Spinal cord (tissue), 10 donors: ENCODE measurements at places on chromosomes 7 and 10. TPM values are rescaled to one million over a fixed set of nuclear protein-coding genes. Genes with fewer than 3 reads are reported as not detected.

TMEM196 gene
- 18.8 TPM for polyA plus RNA-seq

SLC16A12 gene
- 3.2 TPM for polyA plus RNA-seq

ADAM22 gene
- polyA plus RNA-seq: 52.8 TPM

FZD8 gene
- 2.8 TPM for polyA plus RNA-seq

KIAA1549 gene
- polyA plus RNA-seq: 22.6 TPM

DNA sequence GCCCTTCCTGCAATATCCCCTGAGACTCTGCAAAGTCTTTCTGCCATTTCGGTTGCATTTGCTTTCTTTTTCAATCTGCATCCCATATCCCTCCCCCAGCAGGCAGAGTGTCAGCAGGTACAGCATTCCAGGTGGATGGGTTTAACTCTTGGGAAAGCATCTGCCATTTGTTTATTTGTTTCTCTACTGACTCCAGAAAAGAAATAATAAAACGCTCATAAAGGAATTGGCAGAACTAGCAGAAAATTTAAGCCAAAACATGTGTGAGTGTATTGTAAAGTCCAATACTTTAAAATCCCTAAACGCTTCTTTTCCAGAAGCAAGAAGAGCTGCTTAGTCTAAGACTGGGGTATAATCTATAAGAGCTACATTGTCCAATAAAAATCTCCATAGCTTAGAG is 393.8 kb downstream of the TNS3 start:
- no peak for DNase-seq

- peak; percentile 38 for DNase-seq
Observed at GRCh38 chr10:77497748-77498147, 139.9 kb downstream of the KCNMA1 start.

- no peak for DNase-seq
Observed at GRCh38 chr10:80477813-80478212, 23.7 kb downstream of the TSPAN14 start.

DNA sequence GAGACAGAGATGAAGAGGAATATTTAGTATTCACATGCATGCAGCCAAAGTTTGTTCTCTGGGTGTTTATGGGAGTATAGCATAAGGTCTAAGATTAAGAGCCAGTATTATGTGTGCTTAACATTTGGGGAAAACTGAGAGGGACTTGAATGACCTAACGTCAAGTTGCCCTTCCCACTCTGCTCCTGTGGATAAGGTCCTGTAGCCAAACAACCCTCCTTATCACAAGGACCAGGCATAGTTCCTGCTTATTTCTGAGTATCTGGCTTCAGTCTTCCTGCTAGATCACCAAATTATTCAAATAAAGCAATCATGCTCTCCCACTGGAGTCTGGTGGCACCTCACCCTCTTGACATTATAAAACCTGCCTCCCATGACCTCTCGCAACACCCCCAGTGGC is 137.9 kb upstream of the SEMA3E start:
- no peak for DNase-seq

DNA sequence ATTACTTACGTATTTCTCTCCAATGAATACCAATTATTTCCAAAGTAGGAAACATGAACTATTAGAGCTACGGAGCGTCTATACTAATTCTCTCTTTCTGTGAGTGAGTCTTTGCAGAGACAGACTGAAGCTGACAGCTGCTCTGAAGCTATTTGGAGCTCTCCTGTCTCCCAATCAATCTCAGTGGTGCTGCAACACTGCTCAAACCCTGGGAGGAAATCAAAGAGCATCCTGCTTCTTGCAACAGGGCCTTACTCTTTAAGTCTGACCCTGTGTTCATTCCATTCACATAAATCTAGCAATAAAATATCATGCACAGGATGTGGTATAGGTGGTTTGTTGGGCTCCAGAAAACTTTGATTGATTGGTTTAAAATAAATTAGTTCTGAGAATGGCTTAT is 685.7 kb upstream of the IGFBP3 start:
- DNase-seq: no peak

DNA sequence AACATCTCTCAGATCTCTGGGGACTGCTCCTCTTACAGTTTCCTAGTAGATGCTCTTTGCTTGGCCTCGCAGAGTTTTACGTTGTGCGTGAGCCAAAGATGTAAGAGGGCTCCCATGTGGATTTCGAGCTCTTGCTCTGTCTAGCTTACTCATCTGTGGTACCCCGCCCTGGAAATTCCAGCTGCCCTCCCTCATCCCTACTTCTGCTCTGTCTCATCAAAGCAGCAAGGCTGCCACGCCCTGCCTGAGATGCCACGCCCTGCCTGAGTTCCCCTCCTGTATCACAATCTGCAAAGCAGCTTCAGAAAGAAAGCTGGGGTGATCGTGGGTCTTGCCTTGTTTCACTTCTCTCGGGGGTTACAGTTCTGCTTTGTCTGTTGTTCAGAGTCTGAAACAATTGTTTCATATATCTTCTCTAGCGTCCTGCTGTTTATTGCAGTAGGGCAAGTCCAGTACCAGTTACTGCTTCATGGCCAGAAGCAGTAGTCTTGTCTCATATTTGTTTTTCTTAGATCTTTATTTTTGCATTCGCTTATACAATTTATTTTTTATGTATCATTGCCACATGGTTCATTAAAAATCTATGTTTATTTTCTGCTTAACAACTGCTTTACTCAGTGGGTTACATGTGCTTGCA is 36.1 kb upstream of the CCNY start:
- peak; percentile 7 for DNase-seq

DNA sequence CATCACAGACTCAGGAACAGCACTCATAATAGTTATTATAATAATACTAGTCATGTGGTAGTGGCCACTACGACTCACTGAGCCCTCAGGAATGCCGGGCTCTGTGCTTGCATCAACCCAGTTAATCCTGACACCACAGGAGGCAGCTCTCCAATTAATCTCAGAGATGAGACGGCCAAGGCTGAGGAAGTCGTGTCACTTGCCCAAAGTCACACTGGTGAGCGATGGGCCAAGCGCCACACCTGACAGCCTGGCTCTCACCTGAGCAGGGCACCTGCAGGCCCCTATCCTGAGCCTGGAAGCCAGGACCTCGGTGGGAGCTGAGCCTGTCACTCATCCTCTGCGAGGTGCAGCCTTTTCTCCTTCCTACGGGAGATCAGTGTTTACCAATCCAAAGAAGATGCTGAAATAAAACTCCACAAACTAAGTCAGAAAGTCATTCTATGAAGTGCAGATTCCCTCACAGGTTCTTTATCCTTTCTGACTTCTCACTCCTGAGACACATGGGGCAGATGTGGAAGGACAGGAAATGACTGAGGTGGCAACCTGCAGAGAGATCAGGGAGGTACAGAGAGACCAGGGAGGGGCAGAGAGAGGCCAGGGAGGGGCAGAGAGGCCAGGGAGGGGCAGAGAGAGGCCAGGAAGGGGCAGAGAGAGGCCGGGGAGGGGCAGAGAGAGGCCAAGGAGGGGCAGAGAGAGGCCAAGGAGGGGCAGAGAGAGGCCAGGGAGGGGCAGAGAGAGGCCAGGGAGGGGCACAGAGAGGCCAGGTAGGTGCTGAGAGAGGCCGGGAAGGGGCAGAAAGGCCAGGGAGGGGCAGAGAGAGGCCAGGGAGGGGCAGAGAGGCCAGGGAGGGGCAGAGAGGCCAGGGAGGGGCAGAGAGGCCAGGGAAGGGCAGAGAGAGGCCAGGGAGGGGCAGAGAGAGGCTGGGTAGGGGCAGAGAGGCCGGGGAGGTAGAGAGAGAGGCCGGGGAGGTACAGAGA is 38.5 kb downstream of the VIPR2 start:
- DNase-seq: no peak

GRCh38 chr10:59517996-59518395 is 155.6 kb upstream of the FAM13C start:
- DNase-seq: peak; percentile 65

DNA sequence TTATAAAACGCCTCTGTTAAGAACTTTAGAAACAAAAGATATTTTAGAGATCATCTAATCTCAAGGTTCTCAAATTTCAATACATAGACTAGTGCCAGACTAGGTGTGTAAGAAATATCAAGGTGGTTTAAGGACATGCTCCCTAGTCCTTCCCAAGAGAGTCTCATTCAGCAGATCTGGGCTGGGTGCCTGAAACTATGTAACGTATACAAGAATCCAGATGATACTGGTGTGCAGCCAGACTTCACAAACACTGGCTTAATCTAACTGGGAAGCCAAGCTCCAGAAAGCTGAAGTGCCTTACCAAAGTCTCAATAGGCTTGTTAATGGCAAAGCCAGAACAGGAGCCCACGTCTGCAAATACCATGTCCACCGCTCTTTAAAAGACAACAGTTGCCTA is 105.0 kb upstream of the AMPH start:
- no peak for DNase-seq

DNA sequence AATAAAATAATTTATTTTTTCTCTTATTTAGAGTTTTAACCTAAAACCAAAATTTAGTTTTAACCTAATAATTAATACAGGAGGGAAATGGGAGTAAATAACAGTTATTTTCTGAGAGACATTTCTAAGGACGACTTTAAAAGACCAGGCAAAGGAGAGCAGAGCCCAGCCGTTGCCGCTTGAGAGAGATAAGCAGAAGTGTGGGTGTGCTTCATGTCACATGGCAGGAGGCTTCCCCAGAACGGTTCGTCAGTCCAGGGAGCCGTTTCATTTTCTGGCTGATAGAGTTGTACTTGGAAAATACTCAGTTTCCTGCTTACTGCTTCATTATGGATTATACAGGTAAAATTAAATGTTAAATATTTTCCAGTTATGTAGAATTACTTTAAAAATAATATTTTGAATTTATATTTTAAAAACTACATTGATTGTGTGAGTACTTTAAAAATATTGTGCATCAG is 61.4 kb downstream of the ST7 start:
- DNase-seq: peak; percentile 35

- DNase-seq: no peak
Observed at GRCh38 chr7:112104120-112104519, 102.1 kb downstream of the DOCK4 start.

DNA sequence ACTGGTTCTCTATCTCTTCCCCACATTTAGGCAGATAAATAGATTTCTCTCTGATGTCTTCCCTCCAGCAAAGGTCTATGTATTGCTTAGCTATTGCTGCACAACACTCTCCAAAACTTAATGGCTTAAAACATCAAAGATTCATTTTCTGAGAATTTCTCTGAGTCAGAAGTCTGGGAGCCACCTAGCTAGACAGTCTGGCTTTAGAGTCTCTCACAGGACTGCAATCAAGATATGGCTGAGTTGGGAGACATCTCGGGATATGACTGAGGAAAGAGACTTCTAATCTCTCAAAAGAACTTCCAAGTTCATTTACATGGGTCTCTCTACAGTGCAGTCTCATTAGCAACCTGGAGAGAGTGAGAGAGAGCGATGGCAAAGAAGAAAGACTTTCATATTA is 553.6 kb upstream of the GHITM start:
- no peak for DNase-seq

GRCh38 chr7:22141355-22141754 is 195.7 kb upstream of the CDCA7L start:
- no peak for DNase-seq

DNA sequence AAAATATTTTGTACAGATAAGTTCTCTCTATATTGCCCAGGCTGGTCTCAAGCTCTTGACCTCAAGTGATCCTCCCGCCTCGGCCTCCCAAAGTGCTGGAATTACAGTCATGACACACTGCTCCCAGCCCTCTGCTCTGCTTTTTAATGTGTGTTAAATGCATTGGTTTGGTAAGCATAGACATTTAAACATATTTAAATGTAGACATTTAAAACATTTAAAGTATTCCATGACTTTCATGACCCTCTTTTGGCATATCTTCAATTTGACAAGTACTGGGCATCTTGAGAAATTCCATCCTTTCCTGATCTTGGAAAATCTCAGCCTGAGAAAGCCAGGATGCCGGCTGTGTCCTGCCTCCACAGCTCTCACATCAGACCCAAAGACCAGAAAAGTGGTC is 5.2 kb upstream of the SAR1A start:
- no peak for DNase-seq

DNA sequence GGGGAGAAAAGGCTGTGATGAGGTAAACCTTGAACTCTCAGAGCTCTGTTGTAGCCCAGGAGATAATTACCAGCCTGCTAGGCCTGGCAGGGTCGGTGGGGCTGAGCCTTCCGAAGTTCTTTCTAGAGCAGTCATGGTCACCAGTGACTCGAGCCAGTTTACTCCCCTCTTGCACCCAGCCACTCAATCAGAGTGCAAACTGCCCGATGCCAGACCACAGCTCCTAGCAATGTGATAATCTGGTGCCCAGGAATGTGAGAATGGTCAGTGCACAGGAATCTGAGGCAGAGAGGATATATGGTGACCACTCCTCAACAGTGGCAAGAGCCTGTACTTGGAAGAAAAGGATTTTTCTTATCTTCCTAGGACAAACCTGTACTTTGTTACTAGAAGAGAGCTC is 46.4 kb upstream of the KMT2E start:
- DNase-seq: no peak

- DNase-seq: no peak
Observed at GRCh38 chr10:19730167-19730906, 85.9 kb upstream of the PLXDC2 start.

DNA sequence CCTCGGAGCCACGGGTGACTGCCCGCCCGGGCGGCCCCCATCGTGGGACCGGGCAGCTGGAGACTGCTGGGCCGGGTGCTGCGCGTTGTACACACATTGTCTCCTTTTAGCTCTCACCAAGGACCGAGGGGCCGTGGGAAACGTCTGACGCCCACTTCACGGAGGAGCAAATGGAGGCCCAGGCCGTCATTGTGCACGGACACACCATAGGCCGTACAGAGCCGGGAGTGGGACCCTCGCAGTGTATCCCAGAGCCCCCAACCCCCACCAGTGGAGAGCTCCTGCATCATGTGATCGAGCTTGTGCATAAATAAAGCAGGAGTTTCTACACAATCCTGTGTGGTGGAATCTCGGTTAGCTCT is 722 bp downstream of the DENND10 start:
- DNase-seq: peak; percentile 13

GRCh38 chr10:3850999-3851937 is 66.3 kb upstream of the KLF6 start:
- DNase-seq: peak; percentile 24

DNA sequence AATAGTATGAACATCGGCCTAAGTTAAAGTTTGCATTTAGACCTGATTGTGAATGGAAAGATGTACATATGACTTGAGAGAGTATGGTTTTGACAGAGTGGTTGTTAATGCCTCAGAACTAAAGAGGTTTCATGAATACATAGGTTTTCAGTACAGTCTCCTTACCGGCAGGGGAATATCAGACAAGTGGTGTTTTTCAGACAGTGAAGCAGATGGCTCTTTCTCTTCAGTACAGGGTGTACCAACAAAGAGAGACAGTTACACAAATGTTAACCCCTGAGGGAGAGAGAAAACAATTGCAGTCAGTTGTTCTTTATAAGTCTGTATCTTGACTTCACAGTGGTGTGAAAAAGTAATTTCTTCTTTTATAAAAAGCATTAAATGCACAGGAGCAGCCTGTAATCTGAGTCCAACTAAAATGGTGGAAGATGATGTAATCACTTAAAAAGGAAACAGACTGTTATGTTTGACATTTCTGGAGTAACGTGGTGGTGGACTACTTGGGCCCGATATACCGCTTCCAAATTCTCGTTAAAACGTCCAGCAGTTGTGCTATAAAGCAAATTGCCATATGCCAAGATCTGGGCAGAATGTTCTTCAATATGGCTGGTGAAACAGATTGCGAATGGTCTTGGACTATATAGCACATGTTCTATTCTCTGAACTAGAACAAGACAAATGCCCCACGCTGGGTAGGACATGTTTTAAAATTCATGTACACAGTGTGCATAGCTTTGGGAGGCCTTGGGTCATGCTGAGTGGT is 69.2 kb downstream of the SDK1 start:
- no peak for DNase-seq
